Substantia nigra (tissue), 51 donors: ENCODE measurements at places on chromosomes 6 and 20.

DNA sequence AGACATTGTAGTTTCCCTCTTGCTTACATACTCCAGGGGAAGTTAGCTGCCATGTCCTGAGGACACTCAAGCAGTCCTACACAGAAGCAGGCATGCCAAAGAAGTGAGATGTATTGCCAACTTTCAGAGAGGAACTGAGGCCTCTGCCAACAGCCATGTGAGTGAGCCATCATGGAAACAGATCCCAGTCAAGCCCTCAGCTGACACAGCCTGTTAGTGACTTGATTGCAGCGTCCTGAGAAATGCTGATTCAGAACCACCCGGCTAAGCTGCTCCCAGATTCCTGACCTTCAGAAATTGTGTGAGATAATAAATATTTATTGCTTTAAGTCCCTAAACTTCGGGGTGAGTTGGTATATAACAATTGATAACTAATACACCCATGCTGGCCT is 38.1 kb downstream of the GSTA2 start:
- DNase-seq = no peak

- DNase-seq = no peak
These were observed 80.4 kb downstream of the DACT2 start for GRCh38 chr6:168239044-168239773.

- DNase-seq = no peak
These were observed 175.3 kb upstream of the CST7 start for GRCh38 chr20:24773751-24774201.

- DNase-seq = no peak
These were observed 112.0 kb downstream of the TRDN start for GRCh38 chr6:123524781-123525180.

DNA sequence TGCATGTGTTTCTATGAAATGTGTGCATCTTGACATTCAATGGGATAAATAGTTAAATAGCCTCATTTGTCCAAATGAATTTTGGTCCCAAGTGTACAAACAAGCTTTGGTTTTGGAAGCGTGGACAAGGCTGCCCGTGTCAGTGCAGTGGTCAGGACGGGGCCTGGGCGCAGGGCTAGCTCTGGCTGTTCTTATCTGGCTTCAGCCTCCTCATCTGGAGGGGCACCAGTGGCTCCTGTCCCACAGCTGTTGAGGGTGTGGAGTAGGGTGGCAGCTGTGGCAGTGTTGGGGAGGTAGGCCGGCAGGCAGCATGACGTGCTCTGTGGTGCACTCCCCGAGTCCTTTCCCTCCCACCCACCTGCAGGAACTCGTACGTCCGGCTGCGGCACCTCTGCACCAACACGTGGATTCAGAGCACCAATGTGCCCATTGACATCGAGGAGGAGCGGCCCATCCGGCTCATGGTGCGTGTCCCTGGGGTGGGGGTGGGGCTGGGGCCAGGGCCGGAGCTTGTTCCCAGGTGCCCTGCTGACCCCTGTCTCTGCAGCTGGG is 43.5 kb downstream of the ITPR3 start:
- no peak for DNase-seq

DNA sequence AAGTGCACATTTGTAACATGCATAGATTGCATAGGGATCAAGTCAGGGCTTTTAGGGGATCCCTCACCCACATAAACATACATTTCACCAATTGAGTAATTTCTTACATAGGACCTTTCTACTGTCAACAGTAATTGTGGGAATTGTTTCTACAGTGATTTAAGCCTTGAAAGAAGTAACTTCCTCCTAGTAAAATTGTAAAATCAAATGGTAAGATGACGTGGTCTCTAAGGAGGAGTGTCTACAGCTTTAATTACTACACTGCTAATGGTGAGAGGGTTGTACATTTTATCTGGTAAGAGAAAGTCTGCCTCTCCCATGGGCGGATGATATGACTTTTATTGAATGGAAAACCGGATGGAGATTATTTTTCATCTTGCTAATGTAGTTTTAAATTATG is 98.0 kb downstream of the RPP40 start:
- no peak for DNase-seq

DNA sequence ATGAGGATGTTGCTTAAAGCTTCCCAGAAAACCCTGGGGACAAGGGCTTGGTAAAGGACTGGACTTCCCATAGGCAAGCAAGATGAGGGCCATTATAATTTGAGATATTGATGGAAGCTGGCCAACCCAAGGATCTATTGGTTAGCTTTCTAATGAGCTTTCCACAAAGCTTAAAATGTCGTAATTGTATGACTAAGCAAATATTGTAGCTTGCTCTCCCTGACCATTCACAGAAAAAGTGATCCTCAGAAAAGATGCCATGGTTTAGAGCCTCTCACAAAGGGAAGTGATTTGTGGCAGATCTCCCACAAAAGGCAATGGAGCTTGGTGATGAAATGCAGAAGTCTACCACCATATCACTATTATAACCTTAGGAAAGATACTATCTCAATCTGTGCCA is 13.6 kb downstream of the IL17F start:
- DNase-seq = no peak

DNA sequence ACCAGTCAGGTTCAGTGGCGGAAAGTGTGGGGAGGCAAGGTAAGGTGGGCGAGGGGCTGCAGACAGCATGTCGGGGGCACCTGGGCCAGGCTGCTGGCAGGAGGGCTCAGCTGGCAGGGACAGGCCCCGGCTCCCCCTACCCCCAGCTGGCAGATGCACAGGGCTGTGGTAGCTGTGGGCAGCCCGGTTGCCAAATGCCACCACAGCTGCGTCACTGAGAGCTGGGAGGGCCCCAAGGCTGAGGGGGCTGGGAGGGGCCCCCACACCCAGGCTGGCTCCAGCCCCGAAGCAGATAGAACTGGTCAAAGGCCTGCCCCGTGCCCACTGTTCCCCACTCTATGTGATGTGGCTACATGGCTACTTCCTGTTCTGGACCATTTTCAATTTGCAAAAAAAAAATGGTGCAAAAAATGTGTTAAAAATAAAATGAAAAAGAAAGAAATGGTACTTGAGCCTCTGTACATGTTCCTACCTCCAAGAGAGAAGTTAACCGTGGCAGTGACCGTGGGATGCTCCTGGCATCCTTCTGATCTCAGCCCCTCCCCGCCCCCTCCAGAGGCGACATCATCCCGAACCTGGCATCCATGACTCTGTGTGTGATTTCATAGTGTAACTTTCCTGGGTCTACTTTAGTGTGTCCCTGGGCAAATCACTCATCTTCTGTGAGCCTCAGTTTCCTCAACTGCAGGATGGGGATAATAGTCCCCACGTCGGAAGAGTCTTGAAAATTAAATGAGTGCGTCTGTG is 64.4 kb downstream of the UBE2V1 start:
- peak; percentile 15 for DNase-seq

DNA sequence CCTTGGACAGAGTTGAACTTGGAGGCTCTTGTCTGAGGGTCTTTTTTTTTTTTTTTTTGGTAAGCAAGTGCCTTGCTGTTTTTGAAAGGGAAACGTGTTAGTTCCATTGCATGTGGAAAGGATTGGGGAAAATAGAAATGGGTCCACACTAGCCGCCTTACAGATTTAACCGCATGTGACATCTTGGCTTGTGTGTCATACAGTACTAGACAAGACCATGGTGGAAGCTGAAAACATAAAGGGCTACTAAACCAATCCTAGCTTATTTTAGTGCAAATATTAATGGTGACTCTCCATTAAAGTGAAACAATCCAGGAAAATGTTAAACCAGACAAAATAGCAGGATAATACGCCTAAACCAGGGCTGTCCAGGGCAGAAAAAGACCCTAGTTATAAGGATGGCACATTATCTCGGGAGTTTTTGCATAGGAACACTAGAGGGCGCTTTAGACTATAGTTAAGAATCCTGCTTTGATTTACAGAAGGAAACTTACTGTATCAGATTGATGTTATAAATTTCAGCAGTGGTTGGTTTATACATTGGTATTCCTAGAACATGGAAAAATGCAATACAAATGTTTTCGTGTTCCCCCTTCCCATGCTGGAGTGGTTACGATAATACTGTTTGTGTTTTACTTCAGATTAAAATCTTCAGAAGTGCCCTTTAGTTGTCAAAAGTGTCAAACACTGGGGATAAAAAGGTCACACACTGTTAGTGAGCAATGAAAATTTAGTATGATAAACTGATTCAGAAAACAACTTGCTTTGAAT is 59.8 kb upstream of the DEK start:
- DNase-seq = no peak

DNA sequence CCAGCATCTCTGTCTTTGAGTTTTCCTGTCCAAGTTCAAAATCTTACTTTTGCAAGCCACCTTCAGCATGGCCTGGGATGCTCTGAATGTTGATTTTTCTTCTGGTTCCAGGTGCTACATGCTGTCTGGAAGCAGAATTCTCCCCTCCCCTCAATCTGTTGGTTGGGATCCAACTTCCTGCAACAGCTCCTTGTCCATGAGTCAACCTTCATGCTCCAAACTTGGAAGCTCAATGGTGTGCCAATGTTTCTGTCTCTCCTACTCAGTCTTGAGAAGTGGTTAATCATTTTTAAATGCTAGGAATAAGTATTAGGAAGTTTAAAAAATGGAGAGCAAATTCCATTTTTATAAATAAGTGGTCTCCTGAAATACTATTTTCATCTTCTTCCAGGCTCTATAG is 33.2 kb upstream of the PLEKHG1 start:
- DNase-seq = no peak

DNA sequence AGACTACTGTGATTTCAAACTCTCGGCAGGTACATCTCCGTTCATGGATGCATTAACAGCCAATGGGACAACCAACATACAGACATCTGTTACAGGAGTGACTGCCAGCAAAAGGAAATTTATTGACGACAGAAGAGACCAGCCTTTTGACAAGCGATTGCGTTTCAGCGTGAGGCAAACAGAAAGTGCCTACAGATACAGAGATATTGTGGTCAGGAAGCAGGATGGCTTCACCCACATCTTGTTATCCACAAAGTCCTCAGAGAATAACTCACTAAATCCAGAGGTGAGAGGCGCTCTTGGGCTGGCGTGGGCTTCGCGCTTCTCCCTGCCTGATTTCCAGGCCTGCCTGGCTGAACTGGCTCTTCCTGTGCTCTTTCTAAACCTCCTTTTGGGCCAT is 68.4 kb downstream of the RPP40 start:
- no peak for DNase-seq

DNA sequence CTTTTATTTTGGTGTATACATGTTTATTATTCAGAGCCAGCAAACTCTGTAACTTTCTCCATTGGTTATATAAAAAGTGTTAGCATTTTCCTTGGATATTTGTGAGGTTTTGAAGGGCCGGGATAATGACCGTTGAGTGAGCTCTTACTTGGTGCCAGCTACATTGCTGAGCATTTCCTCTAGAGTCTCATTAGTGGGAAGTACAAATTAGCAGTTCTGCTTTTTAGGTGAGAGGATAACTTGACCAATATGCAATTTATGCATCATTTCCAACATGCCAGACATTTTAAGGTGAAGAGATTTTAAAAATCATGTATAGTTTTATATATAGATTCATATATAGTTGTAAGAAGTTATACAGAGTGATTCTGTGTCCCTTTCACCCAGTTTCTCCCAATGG is 84.3 kb downstream of the CARMIL1 start:
- no peak for DNase-seq
